ENCODE measurements at places on chromosomes 2 and 18.
A peak's percentile ranks its signal among the peaks of the same experiment; 100 is the strongest.

GRCh38 chr18:13623348-13623747 lies 103.0 kb downstream of the FAM210A start:
- DNase-seq, result peak; percentile 32

DNA sequence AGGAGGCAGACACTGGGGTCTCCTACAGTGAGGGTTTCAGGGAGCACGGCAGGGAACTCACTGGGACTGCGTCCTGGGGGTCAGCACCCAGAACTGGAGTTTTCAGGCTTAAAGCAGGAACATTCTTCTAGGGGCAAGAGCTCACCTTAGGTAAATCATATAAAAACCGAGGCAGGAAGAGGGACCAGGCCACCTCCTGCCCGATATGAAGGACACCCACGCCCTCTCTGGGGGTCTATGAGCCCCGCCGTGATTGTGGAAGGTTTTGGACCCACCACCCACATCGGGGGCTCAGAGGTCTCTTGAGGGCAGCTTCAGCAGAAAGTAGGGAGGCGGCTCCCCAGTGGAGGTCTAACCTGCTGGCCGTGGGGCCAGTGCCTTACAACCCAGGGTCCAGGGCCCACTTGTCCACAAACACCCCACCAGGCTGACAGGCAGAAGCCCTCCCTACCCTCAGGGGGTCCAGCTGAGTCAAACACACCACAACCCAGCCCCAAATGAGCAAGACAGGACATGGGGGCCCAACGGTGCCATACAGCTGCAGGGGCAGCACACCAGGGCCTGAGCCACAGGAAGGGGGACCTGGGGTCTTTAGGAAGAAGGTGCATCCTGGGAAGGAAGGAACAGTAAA lies 25.3 kb downstream of the CROCC2 start:
- no peak for DNase-seq

DNA sequence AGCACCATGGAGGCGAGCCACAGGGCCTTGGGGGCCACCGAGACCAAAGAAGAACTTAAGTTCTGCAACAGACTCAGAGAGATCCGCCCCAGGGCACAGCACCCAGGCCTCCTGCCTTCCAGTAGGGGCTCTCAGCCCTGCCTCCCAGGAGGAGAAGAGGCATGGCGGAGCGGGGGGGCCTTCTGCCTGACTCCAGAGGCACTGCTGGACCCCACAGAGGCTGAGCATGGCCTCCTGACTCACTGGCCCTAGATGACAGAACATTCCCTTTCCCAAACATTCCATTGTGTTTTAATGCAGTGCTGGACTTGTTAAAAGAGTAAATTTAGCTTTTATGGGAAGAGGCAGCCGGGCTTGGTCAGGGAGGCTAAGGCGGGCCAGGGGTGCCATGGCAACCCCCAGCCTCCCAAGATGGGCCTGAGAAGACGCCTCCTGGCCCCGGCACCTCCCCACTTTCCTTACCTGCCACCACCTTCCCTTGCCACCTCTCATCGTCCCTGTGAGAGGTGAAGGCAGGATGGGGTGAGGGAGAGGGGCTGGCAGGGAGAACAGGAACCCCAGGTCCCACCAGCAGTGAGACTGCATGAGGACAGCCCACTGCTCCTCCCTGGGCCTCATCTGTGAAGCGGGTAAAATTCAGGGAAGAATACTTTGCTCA lies 65.4 kb downstream of the SMAD7 start:
- DNase-seq, result no peak

GRCh38 chr18:79200546-79201268 lies 131.5 kb downstream of the ATP9B start:
- DNase-seq, result no peak

- no peak for DNase-seq
Measured at GRCh38 chr2:156955701-156956100, 301.8 kb upstream of the GALNT5 start.

GRCh38 chr18:79487183-79487800 lies 91.6 kb downstream of the NFATC1 start:
- DNase-seq, result no peak

DNA sequence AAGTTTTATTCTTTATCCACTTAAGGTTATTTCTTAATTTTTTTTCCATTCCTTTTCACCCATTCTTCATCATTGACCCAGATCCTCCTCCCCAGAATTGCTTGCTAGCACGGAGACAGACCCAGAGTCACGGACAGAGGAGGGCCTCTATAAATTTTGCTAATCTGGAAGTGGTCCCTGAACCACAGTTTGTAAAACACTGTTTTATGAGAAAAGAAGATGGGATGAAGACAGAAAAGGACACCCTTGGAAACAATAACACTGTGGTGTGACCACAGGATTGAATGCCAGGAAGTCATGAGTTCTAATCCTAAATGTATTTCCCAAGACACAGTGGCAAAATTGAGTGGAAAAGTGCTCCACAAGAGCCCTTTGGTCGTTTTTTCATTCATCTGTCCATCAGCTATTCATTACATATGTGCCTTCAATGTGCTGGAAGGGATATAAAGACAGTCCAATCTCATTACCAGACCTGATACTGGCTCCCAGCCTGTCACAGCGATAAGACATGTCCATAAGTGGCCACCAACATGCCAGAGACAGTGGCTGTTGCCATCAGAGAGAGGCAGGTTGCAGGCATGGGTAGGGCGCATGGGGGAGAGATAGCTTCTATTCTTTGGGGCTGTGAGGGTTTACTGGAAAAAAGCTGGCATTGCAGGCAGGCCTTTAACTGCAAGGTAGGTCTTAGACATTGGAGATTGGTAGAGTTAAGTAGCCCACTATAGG lies 175.2 kb upstream of the ALPP start:
- DNase-seq, result no peak

DNA sequence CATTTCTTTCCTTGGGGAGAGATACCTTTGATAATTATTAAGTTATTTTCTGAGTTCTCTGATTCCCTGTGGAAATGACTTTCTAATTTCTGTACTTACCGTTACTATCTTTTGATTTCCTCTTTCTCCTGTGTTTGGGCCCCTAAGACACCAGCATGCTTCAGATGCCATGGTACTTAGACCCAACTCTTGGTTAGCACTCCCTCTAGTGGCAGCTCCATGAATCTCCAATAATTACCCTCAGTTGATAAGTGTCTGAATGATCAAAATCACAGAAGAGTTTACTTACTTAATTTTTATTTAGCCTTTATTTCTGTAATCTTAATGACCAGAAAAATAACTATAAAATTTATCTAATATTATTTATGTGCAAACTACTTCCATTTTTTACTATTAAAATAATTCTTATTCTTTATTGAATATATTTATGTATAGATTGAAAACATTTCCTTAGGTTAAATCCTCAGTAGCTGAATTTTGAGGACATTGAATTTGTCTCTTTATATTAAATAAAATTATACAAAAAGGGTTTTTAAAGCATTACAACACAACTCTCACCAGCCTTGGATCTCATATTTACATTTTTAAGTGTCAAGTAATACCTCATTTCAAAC lies 300.4 kb downstream of the KCNS3 start:
- no peak for DNase-seq

DNA sequence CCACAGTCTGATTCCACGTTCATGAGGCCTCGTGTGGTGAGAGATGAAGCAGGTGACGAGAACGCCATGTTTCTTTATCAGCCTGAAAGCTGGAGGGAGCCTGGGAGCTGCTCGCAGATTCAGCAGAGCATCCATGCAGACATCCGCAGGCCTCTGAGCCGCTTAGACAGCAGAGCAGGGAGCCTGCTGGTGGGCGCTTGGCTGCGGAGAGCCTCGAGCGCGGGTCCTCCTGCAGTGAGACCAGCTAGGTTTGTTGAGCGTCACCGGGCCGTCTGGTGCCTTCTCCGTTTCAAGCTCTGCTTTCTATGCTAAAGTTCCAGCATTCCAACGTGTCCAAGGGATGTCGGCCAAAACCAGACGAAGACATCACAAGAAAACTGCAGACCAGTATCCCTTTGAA lies 27.6 kb downstream of the CTDP1 start:
- DNase-seq, result no peak

DNA sequence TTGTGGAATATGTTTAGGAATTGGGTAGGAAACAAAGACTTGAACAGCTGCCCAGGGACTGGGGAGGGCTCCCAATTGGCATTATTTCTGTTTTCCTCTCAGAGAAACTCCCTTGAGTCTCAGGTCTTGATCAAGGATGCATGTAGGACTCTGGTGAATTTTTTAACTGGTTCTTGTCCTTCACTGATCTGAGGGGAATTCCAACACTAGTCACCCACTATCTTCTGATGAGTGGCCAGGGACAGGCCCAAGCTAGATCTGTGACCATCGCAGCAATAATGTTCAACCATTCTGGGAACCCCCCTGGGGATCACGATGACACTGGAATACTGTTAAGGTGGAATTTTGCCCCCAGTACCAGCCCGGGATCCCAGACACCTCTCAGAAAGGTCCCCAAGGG lies 132.0 kb downstream of the SH3BP4 start:
- no peak for DNase-seq

DNA sequence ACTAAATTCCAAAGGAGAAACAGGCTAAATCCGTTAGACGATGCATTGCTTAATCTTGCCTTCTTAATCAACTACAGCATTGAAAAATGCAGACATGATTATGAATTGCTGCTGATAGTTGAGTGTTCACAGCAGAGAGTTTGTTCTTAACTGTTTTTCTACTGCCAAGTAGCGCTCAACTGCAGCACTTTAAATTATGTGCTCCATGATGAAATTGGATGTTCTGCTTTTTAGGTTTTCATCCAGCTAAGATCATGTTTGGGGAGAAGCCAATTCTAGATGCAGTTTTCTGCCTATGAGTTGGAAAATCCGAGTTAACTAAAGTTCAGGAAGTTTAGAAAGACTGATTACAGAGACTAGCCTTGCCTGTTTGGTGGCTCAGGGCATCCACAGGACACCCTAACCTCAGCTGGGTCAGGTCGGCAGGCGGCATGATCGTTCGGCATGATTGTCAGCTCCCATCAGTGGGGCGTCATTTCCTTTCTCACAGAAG lies 119.4 kb upstream of the PIEZO2 start:
- no peak for DNase-seq

- no peak for DNase-seq
Measured at GRCh38 chr2:174350018-174350417, 15.3 kb downstream of the SP9 start.

DNA sequence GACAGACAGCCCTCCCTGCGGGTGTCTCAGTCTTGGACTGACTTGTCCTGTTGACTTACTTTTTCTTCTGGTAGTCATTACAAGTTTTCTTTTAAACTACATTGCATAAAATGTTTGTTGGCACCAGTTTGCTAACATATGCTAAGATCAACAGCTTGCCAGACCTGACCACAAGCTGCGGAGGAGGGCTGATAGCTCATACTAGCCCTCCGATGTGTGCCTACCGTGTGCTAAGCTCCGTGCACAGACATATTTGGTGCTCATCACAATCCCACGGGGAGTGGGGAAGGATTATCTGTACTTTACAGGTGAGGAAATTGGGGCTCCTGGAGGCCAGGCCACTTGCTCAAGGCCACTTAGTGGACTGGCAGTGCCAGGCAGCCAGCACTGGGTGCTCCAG lies 72.8 kb upstream of the YPEL5 start:
- no peak for DNase-seq

DNA sequence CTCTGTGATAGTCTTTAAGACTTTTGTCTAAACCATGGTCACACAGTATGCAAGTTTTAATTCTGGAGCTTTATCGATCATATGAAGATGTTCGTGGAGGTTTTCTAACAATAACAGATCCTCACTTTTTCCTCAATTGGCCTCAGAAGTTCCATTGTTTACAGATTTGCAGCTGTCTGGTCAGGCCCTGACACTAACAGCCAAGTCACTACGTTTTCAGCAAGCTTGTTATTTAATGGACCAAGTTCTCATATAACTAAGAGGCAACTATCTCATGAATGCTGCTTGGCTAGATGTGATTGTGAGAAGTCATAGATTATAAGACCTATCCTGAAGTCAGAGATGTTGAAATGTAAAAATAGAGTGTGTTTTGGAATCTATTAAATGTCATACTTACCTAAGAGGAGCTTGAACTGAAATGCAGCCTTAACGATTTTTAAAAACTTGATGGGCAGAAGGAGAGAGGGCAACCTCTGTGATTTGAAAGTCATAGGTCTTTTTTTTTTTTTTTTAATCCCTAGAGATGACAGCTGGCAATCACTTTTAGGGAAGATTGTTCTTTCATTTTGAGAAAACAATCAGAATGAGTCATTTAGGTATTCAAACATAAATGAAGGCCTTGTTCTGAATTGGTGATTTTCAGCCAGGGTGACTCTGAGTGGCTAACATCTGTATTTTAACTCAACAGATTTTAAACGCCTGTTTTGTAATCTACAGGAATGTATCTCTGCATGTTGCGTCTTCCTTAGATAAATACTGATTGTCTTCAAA lies 48.4 kb upstream of the NEMP2 start:
- no peak for DNase-seq

- DNase-seq, result no peak
Measured at GRCh38 chr18:23953984-23954383, 60.6 kb upstream of the TTC39C start.

GRCh38 chr2:237967463-237967951 lies 693 bp downstream of the UBE2F start:
- no peak for DNase-seq

GRCh38 chr2:8582651-8583399 lies 99.0 kb upstream of the ID2 start:
- DNase-seq, result no peak

- DNase-seq, result no peak
Measured at GRCh38 chr2:142750858-142751257, 126.6 kb upstream of the KYNU start.

DNA sequence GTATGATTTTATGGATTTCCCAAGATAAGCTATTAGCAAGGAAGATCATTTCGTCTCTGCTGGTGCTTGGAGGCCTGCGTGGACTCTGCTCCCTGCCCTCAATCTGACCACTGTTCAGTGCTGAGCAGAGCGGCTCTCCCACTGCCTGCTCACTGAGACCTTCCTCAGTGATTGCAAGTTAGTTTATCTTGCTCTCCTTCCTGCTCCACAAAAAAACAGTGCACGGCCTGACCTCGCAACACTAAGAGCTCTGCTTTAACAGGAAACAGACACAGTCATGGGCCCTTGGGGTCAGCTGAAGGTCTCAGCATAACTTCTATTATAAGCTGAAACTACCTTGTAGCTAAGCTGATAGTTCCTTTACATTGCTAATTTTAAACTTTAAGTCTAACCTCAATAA lies 53.1 kb downstream of the PRELID3A start:
- no peak for DNase-seq

- DNase-seq, result no peak
Measured at GRCh38 chr2:185436787-185437372, 301.7 kb upstream of the FSIP2 start.

DNA sequence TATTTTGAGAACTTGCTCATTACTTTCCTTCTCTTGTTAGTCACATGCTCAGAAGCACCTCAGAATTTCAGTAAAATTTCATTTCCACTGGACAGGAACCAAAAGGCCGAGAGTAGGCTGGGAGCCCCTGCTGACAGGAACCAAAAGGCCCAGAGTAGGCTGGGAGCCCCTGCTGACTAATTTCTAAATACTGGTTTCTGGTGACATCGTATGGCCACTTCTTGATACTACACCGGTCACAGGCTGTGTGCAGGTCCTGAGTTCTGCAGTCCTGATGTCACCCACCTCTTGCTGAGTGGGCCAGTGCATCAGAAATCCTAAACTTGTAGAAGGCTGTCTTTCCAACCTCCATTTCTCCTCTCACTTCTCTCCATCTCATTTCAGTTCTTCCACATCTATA lies 17.7 kb upstream of the EN1 start:
- no peak for DNase-seq

- DNase-seq, result peak; percentile 57
Measured at GRCh38 chr2:108583903-108584520, 49.7 kb downstream of the LIMS1 start.

GRCh38 chr2:240567137-240567871 lies 980 bp upstream of the RNPEPL1 start:
- peak; percentile 67 for DNase-seq

GRCh38 chr2:139773720-139774277 lies 993.6 kb upstream of the NXPH2 start:
- DNase-seq, result no peak

Measured in CD4-positive, alpha-beta T cell treated with Interleukin-15 for 1 hour (primary cell).